ENCODE measurements at places on chromosomes 7 and 10.
A peak's percentile ranks its signal among the peaks of the same experiment; 100 is the strongest.

DNA sequence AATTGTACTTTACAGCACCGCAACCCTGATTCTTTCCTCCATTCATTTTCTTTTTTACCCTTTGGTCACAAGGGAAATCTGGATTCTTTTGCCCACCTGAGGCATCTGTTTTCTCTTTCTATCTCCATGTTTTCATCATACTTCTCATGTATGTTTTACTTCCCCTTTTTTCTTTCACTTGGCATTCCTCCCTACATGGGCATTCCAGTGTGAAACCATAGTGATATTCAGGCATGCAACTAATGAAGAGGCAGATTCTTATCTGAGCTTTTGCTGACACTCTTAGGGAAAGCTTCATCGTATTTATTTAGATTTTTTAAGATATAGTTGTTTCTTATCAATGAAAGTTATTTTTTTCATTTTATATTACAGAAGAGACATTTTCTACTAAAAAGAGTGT is 405.2 kb upstream of the TEX47 start:
- no peak for DNase-seq

DNA sequence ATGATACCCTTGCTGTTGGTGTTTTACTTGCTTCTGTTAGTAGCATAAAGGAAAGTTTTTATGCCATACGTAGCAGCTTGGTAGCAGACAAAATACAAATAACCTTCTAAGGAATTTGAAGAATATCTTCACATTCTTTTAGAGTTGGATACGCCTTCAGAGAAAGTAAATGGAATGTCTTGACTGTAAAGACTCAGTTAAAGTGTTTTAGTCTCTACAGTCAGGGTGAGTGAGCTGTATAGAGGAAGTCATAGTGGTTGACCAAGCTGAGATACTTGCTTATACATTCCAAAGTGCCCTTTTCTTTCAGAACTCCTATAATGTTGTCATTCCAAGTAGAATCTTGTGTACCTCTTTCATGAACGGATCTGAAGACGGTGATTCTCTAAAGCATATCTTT is 37.7 kb downstream of the RABGEF1 start:
- DNase-seq, result no peak

GRCh38 chr10:71681977-71682376 is 37.6 kb downstream of the C10orf105 start:
- no peak for DNase-seq

DNA sequence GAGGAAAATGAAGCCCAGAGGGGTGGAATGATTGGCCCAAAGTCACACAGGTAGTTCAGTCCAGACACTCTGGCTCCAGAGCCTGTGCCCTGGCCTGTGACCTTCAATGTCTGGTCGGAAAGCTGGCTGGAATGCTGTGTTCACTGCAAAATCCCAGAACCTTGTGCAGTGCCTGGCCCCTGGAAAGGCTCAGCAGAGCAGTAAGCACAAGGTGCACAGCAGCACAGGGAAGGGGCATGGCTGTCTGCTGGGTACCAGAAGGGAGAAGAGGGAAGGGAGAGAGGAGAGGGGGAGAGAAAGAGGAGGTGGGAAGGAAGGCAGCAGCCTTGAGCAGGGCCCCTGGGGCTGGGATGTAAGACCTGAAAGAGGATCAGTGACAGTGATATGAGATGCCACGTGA is 28.4 kb upstream of the C10orf71 start:
- DNase-seq, result no peak

- DNase-seq, result no peak
Observed at GRCh38 chr10:86687750-86688149, 19.4 kb downstream of the LDB3 start.

GRCh38 chr10:13822490-13822889 is 235.7 kb downstream of the PRPF18 start:
- DNase-seq, result no peak

- no peak for DNase-seq
Observed at GRCh38 chr10:33697016-33697415, 362.5 kb upstream of the NRP1 start.

GRCh38 chr10:49257154-49257553 is 41.8 kb upstream of the C10orf71 start:
- DNase-seq, result no peak

DNA sequence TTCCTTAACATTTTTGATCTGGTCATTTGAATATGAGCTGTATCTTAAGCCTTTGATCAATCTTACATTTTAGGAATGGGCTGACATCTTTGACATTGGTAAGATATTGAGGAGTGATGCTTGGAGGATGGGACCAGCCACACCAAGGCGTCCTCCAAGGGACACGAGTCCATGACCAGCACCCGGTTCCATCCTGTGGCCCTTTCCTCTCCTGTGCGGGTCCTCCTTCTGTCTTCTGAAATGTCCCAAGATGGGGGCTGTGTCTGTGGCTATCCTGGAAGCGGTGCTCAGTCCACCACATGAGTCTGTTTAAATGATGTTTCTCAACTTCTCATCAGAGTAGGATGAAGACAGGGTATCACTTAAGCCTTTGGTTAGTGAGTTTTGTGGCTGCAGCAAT is 67.3 kb upstream of the SHH start:
- DNase-seq, result no peak

DNA sequence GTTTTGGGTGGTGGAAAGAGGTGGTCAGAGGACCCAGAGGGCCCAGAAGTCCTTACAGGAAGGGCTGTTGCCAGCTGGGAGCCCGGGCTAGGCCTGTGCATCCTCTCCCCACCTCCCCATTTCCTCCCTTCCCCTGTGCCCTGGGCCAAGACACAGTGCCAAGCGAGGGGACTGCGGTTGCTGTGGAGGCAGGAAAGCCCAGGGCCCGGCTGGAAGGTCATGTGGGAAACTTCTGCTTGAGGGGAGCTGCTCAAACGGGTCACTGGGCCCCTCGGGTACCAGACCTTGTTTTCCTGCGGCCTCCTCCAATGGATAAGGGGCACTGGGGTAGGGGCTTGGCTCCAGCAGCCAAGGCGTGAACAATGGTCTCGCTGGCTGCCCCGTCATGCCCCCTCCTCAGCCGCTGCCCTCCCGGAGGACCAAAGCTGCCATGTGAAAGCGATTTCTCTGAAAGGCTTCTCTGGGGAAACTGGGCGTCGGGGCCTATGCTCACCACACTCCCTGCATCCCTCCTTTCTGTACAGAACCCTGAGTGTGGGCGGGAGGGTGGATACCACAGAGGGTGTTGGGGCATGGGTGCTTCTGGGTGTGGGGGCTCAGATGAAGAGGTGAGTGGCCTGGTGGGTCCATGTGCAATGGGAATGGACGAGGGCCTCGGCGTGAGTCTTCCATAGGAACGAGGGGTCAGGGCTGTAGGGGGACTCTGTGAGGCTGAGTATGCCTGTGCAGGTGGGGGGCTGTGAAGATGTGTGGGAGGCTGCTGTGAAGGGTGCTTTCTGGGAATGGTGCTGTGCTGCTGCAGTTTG is 135.3 kb downstream of the PTPN20 start:
- DNase-seq, result no peak

DNA sequence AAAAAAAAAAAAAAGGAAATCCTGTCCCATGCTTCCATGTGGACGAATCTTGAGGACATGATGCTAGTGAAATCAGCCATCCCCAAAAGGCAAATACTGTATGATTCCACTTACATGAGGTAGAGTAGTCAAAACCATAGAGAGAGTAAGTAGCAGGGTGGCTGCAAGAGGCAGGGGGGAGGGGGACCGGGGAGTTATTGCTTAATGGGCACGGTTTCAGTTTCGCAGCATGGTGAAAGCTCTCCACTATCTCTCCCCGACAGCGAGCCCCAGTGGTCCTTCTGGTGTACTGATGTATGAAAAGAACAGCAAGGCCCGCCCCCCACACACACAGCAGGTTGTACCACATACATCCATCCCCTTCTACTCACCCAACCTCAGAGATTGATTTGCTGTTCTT is 32.8 kb downstream of the NOD1 start:
- peak; percentile 12 for DNase-seq
